Stimulated activated CD8-positive, alpha-beta memory T cell treated with anti-CD3 and anti-CD28 coated beads, Interleukin-7, amount 100 ng/mL, for 4 hours (primary cell): ENCODE measurements at places on chromosomes 5 and 9.

GRCh38 chr5:55364537-55365055 is 56.8 kb downstream of the MTREX start:
- DNase-seq, result no peak

GRCh38 chr9:132862533-132862932 is 15.6 kb downstream of the AK8 start:
- no peak for DNase-seq

GRCh38 chr9:13896922-13897835 is 416.8 kb downstream of the NFIB start:
- DNase-seq, result no peak

GRCh38 chr5:61270510-61271165 is 61.4 kb upstream of the ZSWIM6 start:
- no peak for DNase-seq

- DNase-seq, result no peak
These were observed 76.4 kb downstream of the TTLL11 start for GRCh38 chr9:122016744-122017143.

- no peak for DNase-seq
These were observed 306.6 kb downstream of the MLLT3 start for GRCh38 chr9:20315677-20316076.

DNA sequence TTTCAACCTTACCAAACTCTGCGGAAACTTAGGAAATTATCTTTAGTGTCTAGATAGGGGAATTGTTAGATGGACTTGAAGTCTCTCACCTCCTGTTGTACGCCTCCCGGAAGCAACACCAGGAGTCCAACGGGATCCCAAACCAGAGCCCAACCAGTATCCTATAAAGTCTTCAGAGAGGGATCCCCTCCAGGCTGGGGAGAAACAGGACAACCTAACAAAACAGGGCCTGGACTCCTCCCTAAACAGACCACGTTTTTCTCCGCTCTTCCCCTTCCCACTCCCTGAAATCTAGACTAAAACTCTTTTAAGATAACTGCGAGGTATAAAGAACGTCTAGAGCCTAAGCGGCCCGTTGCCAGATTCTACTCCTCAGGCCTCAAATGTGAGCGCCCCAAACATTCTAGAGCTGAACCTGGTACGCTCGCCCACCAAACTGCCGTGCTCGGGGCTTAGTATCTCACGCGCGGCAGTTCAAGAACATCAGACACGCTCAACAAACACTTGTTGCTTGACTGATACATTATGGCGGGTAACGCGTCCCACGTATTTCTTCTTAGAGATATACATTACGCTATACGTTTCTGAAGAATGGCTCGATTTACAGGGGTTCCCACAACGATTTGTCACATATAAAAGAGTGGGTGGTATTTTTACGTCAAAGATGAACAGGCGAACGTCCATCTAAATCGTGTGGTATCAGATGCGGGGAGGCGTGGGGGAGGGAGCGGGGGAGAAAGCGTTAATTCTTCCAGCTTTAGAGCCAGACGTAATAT is 663 bp upstream of the SMIM27 start:
- no peak for DNase-seq

DNA sequence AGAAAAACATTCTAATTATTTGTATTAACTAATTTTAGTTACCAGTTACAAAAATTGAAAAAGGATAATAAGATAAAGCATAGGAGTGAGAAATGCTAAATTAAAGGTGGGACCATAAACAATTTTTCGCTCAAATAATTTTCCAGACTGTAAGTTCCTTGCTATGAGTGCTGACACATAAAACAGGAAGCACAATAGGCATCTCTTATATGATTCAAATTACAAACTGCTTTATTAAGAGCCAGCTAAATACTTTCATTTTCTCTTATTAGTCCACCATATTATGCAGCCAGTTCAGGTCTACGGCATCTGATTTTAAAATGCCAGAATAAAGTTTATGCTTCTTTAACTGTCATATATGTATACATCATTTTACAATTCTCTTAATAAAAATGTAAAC is 4.4 kb downstream of the RC3H2 start:
- no peak for DNase-seq

GRCh38 chr5:6734781-6735180 is 21.5 kb downstream of the TENT4A start:
- DNase-seq, result no peak

DNA sequence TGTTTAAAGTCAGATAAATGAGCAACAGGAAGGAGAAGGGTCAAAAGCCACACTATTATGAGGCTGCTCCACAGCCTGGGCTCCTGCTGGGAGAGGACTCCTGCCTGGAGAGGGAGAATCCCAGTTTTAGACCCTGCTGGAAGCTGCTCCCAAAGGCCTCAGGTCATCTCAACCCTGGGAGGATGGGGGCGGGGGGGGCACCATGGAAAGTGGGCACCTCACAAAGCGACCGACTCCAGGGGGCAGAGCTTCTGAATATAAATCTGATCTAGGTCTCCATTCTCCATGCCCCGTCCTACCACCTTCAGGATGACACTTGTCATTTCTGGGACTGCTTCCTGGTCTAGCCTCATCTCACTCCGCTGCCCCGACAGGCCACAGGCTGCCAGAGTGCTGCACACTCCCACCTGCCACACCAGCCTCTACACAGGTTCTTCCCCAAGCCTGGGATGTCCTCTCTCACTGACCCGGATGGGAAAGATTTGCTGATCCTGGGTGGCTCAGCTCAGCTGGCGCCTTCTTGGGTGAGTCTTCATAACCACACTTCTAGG is 183.4 kb downstream of the GAPVD1 start:
- DNase-seq, result no peak

DNA sequence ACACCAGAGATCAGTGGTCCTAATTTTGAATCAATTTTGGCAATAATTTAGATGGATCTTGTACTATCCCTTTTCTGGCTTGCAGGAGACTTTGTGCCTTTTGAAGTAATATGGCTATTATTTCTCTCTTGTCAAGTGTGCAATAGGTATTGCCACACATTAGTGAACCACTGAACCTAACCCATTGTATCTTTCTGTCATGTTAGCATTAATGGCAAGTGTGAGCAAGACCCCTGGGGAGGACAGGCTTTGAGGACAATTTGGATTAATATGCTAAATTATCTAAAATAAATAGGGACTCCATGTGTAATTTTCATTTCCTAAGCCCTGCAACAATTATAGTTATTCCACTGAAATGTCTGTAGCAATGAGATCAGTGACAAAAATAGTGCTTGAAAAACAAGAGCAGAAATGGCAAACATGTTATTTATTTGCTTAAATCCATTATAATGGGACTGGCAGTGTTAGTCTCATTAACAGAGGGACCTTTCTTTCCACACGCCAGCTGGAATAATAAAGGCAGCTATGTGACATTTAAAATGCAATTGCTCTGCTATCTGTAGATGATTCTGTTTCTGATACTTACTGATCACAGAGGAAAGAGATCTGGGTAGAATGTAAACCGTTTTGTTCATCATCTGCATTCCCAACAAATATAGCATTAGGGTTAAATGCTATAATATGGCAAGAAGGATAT is 753.3 kb upstream of the ZNF608 start:
- no peak for DNase-seq

DNA sequence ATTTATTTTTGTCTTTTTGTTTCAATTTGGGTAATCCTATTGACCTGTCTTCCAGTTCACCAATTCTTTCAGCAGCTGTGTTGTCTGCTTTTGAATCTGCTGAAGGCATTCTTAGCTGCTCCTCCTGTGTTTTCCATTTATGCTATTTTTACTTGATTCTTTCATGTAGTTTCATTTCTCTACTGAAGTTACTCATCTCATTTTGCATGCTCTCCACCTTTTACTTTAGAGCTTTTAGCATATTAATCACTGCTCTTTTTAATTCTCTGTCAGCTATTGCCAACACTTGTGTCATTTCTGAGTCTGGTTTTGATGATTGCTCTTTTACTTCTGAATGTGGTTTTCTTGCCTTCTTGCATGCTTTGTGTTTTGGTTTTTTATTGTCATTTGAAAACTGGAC is 496.0 kb upstream of the CLINT1 start:
- no peak for DNase-seq

GRCh38 chr9:84621811-84622210 is 47.7 kb upstream of the NTRK2 start:
- no peak for DNase-seq

- no peak for DNase-seq
These were observed 123.0 kb downstream of the GALNT10 start for GRCh38 chr5:154313360-154314017.

GRCh38 chr9:131808291-131808690 is 68.4 kb upstream of the RAPGEF1 start:
- DNase-seq, result no peak

DNA sequence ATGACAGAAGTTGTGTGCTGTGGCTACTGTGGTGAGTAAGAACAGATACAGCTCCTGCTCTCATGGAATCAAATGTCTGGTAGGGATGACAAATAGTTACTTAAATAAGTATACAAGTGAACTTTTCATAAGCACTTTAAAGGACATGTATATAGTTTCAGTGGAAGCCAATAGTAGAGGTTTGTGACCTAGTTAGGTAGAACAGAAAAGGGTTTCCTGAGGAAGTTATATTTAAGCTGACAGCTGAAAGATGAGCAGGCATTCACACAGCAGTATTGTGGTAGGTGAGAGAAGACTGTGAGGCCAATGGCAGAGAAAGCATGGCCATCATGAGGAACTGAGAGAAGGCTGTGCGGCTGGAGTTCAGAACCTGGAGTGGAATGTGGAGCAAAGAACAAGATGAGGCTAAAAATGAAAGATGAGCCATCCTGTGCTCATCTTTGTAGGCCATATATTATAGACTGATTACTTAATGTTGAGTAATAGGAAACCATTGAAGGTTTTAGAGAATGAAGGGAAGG is 15.4 kb downstream of the FAM174A start:
- DNase-seq, result no peak

GRCh38 chr5:175444060-175444904 is at the start of gene DRD1:
DRD1 (minus strand) TSS chr5:175444182; CDS start chr5:175443099, 1,083 bp downstream.
- DNase-seq, result peak; percentile 3

- DNase-seq, result no peak
These were observed 170.6 kb downstream of the SEMA6A start for GRCh38 chr5:116404016-116404415.

DNA sequence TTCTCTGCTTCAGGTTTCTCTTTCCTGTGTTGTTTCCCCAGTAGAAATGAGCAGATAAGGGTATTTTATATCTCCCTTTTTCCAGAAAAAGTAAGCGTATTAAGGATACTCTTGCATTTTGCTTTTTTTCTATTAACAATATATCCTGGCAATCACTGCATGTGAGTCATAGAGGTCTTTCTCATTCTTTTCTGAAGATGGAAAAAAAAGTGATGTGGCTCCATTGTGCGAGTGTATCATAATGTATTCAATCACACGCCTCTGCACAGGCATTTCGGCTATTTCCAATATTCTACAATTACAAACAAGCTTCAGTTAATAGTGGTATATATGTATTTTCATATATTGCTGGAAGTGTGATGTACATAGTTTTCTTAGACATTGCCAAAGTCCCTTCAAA is 155.9 kb downstream of the MED27 start:
- DNase-seq, result no peak

- no peak for DNase-seq
These were observed 229.1 kb downstream of the IRX2 start for GRCh38 chr5:2522372-2522771.

DNA sequence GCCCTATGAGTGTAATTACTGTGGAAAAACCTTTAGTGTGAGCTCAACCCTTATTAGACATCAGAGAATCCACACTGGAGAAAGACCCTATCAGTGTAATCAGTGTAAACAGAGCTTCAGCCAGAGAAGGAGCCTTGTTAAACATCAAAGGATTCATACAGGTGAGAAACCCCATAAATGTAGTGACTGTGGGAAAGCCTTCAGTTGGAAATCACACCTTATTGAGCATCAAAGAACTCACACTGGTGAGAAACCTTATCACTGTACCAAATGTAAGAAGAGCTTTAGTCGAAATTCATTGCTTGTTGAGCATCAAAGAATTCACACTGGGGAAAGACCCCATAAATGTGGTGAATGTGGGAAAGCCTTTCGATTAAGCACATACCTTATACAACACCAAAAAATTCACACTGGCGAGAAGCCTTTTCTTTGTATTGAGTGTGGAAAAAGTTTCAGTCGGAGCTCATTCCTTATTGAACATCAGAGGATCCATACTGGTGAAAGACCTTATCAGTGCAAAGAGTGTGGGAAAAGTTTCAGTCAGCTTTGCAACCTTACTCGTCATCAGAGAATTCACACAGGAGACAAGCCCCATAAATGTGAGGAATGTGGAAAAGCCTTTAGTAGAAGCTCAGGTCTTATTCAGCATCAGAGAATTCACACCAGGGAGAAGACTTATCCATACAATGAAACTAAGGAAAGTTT is 9.9 kb downstream of the ZNF189 start:
- no peak for DNase-seq
